Lung (tissue), 17 donors: ENCODE measurements at places on chromosomes 1 and 21. TPM values are rescaled to one million over a fixed set of nuclear protein-coding genes. Genes with fewer than 3 reads are reported as not detected.
A peak's percentile ranks its signal among the peaks of the same experiment; 100 is the strongest.

TMPRSS15 gene
- total RNA-seq: not detected

COL11A1 gene
- 0.86 TPM for total RNA-seq

ANGPTL1 gene
- total RNA-seq: 18.4 TPM

DISP3 gene
- 0.18 TPM for total RNA-seq

- peak overlapping the region; percentile 90 for H3K4me3 ChIP-seq
- peak overlapping the region; percentile 99 for H3K27ac ChIP-seq
- DNase-seq: no peak
These were observed 719 bp downstream of the EYA3 start for GRCh38 chr1:28087614-28088167.

DNA sequence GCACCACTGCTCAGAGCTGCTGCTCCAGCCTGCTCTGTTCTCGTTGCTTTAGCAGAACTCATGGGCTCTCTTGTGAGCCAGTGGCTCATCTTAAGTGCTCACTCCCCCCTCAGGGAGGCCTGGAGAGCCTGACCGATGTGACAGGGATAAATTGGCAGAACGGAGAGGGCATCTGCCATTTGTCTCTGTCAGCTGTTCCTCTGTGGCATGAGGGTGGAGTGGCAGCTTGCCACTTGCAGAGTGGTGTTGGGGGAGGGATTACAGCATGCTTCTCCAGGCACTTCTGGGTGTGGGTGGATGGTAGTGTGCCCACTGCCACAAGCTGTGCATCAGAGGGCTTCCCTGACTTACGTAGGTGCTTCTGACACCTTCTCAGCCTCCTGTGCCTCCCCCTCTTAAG lies 229.5 kb downstream of the PAPPA2 start:
- H3K36me3 ChIP-seq: no peaks in the 10 kb centered on the region
- H3K4me1 ChIP-seq: peaks cover 2% of the 10 kb centered on the region
- H3K4me3 ChIP-seq: no peak overlapping the region
- H3K27me3 ChIP-seq: no peaks in the 10 kb centered on the region
- no peak overlapping the region for H3K27ac ChIP-seq

GRCh38 chr1:54312796-54313316 lies 93.3 kb downstream of the SSBP3 start:
- H3K27me3 ChIP-seq: no peaks in the 10 kb centered on the region
- H3K36me3 ChIP-seq: no peaks in the 10 kb centered on the region
- no peak overlapping the region for H3K4me3 ChIP-seq
- peak; percentile 78 for DNase-seq

DNA sequence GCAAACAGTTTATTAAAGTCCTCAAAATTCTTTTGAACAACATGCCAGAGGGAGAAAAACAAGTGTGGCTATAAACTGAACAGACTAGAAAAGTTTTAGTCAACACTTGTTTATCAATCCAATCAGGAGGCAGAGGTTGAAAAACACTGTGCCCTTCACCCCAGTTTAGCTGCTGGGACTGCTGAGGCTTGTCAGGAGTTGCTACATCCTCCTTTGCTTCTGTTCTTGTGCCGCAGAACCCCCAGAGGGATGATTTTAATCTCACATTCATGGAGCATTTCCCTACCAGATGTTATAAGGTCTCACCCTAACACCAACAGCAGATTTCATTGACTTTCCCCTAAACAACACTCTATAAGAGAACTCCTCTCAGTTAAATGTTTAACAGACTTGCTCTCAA lies 321.2 kb downstream of the VAV3 start:
- H3K4me3 ChIP-seq: no peak overlapping the region
- H3K27me3 ChIP-seq: no peaks in the 10 kb centered on the region
- no peaks in the 10 kb centered on the region for H3K4me1 ChIP-seq

DNA sequence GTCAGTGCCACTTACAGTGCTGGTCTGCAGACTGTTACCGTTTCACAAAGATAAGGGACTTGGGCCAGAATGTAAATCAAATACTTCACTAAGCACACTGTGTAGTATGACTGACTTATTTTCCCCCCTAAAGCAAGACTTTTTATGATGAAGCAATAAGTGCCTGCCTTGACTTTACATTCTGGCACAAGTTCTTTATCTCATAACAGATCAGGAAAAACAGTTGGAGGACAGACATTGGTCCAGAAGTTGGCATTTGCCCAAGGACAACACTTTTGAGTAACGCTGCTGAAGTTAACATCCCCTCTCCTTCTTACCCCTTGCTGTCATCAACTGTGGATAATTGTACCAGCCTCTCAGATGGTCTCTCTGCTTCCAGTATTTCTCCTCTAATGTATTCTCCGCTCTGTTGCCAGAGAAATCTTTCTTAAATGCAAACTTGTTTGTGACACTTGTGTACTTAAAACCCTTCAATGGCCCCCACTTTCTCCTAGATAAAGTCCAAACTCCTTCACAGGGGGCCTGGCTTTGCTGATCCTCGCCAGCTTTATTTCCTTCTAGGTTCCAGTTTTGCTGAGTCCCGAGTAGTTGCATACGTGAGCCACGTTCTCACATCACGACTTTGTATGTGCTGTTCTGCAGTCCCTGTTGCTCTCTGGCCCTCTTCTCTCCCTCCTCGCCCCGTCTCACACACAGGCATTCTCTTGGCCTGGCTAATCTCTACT lies 45.7 kb downstream of the S1PR1 start:
- no peaks in the 10 kb centered on the region for H3K36me3 ChIP-seq
- no peaks in the 10 kb centered on the region for H3K27me3 ChIP-seq
- DNase-seq: peak; percentile 82

DNA sequence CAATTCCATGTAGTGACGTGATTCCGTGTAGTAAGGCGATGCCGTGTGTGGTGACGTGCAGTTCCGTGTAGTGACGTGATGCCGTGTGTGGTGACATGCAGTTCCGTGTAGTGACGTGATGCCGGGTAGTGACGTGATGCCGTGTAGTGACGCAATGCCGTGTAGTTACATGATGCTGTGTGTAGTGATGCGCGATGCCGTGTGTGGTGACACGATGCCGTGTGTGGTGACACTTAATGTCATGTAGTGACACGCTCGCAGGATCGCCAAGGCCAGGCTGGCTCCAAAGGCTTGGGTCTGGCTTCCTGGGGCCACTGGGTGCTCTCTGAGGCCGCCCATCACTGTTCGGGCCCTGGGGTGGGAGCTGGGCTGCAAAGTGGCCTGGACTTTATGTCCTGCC lies 14.2 kb downstream of the COL18A1 start:
- H3K27me3 ChIP-seq: no peaks in the 10 kb centered on the region
- H3K4me1 ChIP-seq: no peaks in the 10 kb centered on the region
- DNase-seq: no peak
- no peaks in the 10 kb centered on the region for H3K36me3 ChIP-seq

DNA sequence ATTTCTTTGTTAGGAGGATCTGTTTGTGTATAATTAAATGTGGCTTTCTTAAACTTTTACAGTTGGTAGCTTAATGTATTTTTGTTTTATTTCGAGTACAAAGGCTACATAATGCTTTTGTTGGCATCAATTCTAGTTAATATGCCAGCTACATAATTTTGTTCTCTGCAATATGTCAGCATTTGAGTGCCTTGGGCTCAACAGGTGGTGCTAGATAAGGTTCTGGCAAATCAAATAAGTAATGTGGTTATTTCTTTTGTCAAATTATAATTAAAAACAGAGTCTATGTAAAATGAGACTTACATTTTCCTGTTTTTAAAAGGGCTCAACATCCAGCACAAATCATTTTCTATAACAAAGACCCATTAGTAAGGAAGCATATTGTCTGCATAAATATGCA lies 410.6 kb upstream of the NR5A2 start:
- no peaks in the 10 kb centered on the region for H3K4me1 ChIP-seq
- H3K4me3 ChIP-seq: no peak overlapping the region
- no peak for DNase-seq

GRCh38 chr1:234258071-234258470 lies 115.2 kb upstream of the COA6 start:
- no peaks in the 10 kb centered on the region for H3K27me3 ChIP-seq
- no peak for DNase-seq
- no peak overlapping the region for H3K27ac ChIP-seq
- H3K4me1 ChIP-seq: no peaks in the 10 kb centered on the region
- no peak overlapping the region for H3K4me3 ChIP-seq
- no peaks in the 10 kb centered on the region for H3K36me3 ChIP-seq

GRCh38 chr1:150262388-150263320 lies 5.1 kb downstream of the CA14 start:
- H3K4me1 ChIP-seq: peaks cover 3% of the 10 kb centered on the region
- H3K4me3 ChIP-seq: no peak overlapping the region
- H3K27me3 ChIP-seq: no peaks in the 10 kb centered on the region
- H3K36me3 ChIP-seq: peaks cover 25% of the 10 kb centered on the region
